Activated naive CD8-positive, alpha-beta T cell treated with anti-CD3 and anti-CD28 coated beads for 36 hours (primary cell): ENCODE measurements at places on chromosomes 1 and 21. TPM values are rescaled to one million over a fixed set of nuclear protein-coding genes. Genes with fewer than 3 reads are reported as not detected.

GRCh38 chr1:200693327-200693726, 23.6 kb upstream of the DDX59 start:
- no peak for DNase-seq
- H3K4me1 ChIP-seq: no peaks in the 10 kb centered on the region
- no peak overlapping the region for H3K27ac ChIP-seq

DNA sequence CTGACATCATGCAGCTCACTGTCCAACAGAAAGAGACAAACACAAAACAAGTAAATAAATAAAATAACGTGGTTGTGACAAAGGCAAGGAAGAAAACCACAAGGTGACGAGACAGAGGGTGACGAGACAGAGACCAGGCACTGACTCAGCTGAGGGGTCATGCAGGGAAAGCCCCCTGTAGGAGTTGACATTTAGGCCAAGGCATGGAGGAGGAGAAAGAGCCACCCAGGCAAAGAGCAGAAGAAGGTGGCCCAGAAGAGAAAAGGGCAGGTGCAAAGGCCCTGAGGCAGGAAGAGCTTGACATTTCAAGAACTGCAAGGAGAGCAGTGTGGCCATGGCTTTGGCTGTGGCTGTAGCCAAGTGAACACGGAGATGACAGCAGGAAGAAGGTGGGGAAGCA, 65.1 kb upstream of the ID3 start:
- no peaks in the 10 kb centered on the region for H3K27me3 ChIP-seq
- H3K36me3 ChIP-seq: peaks cover 12% of the 10 kb centered on the region
- peak overlapping the region; percentile 35 for H3K4me3 ChIP-seq
- H3K4me1 ChIP-seq: peaks cover 64% of the 10 kb centered on the region

- H3K36me3 ChIP-seq: peaks cover 3% of the 10 kb centered on the region
- H3K27me3 ChIP-seq: peaks cover 15% of the 10 kb centered on the region
- peaks cover 6% of the 10 kb centered on the region for H3K4me1 ChIP-seq
- no peak within 1 kb of the TSS for H3K27ac ChIP-seq
- DNase-seq: peak; percentile 54
Measured at GRCh38 chr1:44842862-44843655, at the start of gene PTCH2. Gene PTCH2 (minus strand): TSS chr1:44843253. CDS start chr1:44842932, 321 bp downstream.

- no peaks in the 10 kb centered on the region for H3K36me3 ChIP-seq
- no peaks in the 10 kb centered on the region for H3K4me1 ChIP-seq
- H3K27ac ChIP-seq: no peak overlapping the region
- no peak for DNase-seq
- H3K4me3 ChIP-seq: no peak overlapping the region
Measured at GRCh38 chr1:118396279-118396678, 211.3 kb upstream of the SPAG17 start.

DNA sequence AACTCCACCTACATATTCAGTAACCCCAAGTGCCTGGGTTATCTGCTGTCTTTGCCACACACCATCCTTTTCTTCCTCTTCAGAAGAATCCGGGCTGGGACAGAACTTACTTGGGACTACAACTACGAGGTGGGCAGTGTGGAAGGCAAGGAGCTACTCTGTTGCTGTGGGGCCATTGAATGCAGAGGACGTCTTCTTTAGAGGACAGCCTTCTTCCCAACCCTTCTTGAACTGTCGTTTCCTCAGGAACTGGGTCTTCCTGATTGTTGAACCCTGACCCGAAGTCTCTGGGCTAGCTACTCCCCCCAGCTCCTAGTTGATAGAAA, 10.5 kb downstream of the CERS2 start:
- peaks cover 51% of the 10 kb centered on the region for H3K36me3 ChIP-seq
- no peak for DNase-seq
- peak overlapping the region; percentile 7 for H3K27ac ChIP-seq
- H3K4me3 ChIP-seq: no peak overlapping the region
- no peaks in the 10 kb centered on the region for H3K27me3 ChIP-seq

The FGR gene
- 0.35 TPM for total RNA-seq

- peak overlapping the region; percentile 13 for H3K27ac ChIP-seq
- no peaks in the 10 kb centered on the region for H3K36me3 ChIP-seq
- no peak overlapping the region for H3K4me3 ChIP-seq
- peaks cover 9% of the 10 kb centered on the region for H3K4me1 ChIP-seq
- DNase-seq: no peak
Measured at GRCh38 chr1:46205791-46206190, 2.7 kb downstream of the LURAP1 start.

GRCh38 chr1:48735796-48736195, 40.9 kb downstream of the BEND5 start:
- no peak for DNase-seq
- no peaks in the 10 kb centered on the region for H3K27me3 ChIP-seq
- H3K27ac ChIP-seq: no peak overlapping the region
- peaks cover 42% of the 10 kb centered on the region for H3K36me3 ChIP-seq
- no peak overlapping the region for H3K4me3 ChIP-seq

The RAB4A gene
- total RNA-seq: 36.9 TPM

DNA sequence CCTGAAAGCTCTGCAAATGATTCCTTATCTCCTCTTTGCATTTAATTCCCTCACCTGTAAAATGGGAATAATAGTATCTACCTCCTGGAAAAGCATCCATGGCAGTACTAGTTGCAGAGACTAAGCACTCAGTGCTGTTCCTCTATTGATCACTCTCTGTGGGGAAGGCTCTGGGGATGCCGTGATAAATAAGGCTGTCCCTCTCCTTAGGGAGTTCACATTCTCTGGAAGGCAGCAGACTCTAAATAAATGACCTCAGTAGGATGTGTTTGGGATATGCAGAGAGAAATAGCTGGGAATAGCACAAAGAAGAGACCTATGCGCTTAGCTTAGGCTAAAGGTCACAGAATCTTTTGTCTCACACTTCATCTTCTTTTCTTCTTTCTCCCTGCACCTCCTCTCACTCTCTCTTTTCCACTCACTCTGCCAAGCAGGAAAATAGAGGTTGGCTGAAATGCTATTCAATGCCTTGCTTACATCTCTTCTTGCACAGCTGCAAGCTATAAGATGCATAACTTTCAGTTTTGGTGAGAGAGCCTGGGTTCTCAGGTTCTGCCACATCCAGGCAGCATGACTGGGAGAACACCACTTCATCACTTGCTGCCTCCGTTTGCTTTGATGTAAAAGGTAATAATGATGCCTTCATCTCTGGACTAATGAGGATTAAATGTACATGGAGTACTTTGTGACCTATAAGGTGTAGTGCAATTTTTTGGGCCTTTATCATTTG, 101.5 kb downstream of the LMX1A start:
- H3K4me1 ChIP-seq: no peaks in the 10 kb centered on the region
- H3K27ac ChIP-seq: no peak overlapping the region
- no peak for DNase-seq
- peaks cover 18% of the 10 kb centered on the region for H3K27me3 ChIP-seq
- H3K36me3 ChIP-seq: no peaks in the 10 kb centered on the region

DNA sequence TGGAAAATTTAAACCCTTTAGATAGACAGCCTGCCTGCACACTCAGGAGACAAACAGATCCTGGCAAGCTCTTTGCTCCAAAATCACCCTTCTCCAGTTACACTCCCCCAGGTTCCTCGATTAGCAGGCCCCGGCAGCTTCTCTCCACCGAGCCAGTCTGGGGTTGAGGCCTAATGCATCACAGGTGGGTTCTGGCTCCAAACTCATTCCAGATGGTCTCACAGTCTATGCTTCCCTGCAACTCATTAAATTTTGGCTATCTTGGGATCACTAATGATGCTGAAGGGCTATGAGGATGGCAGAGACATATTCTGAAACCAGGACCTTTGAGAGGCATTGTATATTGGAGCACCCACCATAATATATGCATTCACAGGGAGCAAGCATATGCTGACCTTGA, 559.8 kb upstream of the USP24 start:
- no peak for DNase-seq
- H3K27me3 ChIP-seq: no peaks in the 10 kb centered on the region
- no peaks in the 10 kb centered on the region for H3K4me1 ChIP-seq
- no peaks in the 10 kb centered on the region for H3K36me3 ChIP-seq

- no peaks in the 10 kb centered on the region for H3K36me3 ChIP-seq
- no peak overlapping the region for H3K4me3 ChIP-seq
- no peak for DNase-seq
- no peak overlapping the region for H3K27ac ChIP-seq
- no peaks in the 10 kb centered on the region for H3K27me3 ChIP-seq
Measured at GRCh38 chr1:55781944-55782482, 566.8 kb upstream of the USP24 start.

GRCh38 chr1:34186741-34187494, 10.2 kb downstream of the C1orf94 start:
- no peak overlapping the region for H3K27ac ChIP-seq
- no peak overlapping the region for H3K4me3 ChIP-seq
- H3K36me3 ChIP-seq: no peaks in the 10 kb centered on the region
- H3K27me3 ChIP-seq: peaks cover 43% of the 10 kb centered on the region

- DNase-seq: no peak
- H3K36me3 ChIP-seq: no peaks in the 10 kb centered on the region
- no peaks in the 10 kb centered on the region for H3K27me3 ChIP-seq
- no peak overlapping the region for H3K27ac ChIP-seq
- H3K4me3 ChIP-seq: no peak overlapping the region
Measured at GRCh38 chr1:230743899-230744298, 3.3 kb upstream of the CAPN9 start.

DNA sequence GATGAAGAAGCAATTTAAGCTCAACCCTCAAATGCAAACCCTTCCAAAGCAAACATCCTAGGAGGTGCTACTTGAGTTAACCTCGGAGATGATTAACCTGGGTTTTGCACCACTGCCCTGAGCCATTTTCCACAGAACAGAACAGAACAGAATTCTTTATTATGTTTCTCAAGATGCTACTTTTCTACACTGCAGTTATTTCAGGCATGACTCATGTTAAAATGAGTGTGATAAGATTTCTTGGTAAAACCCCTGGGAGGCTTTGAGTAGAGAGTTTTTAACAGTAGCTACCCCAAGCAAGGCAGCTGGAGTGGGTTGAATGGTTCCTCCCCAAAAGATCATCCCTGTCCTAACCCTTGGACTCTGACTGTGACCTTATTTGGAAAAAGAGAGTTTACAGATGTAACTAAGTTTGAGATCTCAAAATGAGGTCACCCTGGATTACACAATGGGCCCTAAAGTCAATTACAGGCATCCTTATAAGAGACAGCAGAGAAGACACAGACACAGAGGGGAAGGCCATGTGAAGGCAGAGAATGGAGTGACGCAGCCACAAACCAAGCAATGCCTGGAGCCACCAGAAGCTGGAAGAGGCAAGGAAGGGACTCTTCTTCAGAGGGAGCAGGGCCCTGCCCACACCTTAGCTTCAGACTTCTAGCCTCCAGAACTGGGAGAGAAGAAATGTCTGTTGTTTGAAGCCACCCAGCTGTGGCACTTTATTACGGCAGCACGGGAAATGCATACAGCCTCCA, 153.4 kb downstream of the ETS2 start:
- H3K27ac ChIP-seq: peak overlapping the region; percentile 73
- H3K27me3 ChIP-seq: peaks cover 3% of the 10 kb centered on the region
- no peak overlapping the region for H3K4me3 ChIP-seq
- peaks cover 6% of the 10 kb centered on the region for H3K4me1 ChIP-seq
- DNase-seq: no peak

The EIF3I gene
- total RNA-seq: 389 TPM

The CFAP45 gene
- total RNA-seq: 0.78 TPM

The APCS gene
- total RNA-seq: not detected

- H3K4me1 ChIP-seq: peaks cover 6% of the 10 kb centered on the region
- peaks cover 5% of the 10 kb centered on the region for H3K27me3 ChIP-seq
- no peak overlapping the region for H3K27ac ChIP-seq
- no peaks in the 10 kb centered on the region for H3K36me3 ChIP-seq
- DNase-seq: no peak
- H3K4me3 ChIP-seq: no peak overlapping the region
Measured at GRCh38 chr1:214471458-214471857, 79.9 kb downstream of the PTPN14 start.

DNA sequence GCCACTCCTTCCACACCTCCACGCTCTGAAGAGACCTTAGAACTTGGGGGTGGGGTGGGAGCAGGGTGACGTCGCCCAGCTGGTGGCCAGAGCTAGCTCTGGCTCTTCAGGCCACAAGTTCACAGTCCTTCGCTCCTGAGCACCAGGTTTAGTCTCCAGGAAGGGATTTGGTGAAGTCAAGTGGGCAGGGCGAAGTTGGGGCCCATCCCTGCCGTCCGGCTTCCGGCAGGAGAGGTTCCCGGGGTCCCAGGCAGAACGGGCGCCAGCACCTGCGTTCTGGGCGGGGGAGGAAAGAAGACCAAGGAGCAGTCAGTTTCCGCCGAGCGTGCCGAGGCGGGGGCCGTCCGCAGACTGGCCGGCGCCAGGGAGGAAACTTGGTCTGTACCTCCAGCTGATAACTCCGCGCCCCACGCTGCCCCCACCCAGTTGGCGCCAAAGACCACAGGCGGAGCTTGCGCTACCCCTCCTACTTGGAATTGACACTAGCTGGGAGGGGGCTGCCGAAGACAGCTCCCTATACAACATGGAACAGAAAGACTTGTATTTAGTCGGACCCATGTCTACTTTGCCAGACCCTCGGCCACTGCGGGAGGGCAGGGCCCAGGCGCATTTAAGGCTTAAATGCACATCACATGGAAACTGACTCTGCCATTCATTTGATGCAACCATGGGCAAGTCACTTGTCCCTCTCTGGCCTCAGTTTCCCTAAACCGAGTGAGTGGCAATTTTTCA, 995 bp downstream of the ID3 start:
- H3K4me3 ChIP-seq: peak overlapping the region; percentile 77
- peak; percentile 61 for DNase-seq
- H3K27ac ChIP-seq: peak overlapping the region; percentile 88
- H3K36me3 ChIP-seq: peaks cover 20% of the 10 kb centered on the region
- H3K27me3 ChIP-seq: no peaks in the 10 kb centered on the region
- peaks cover 64% of the 10 kb centered on the region for H3K4me1 ChIP-seq

The GBP3 gene
- 9.7 TPM for total RNA-seq

- no peaks in the 10 kb centered on the region for H3K36me3 ChIP-seq
- no peak overlapping the region for H3K4me3 ChIP-seq
- no peak overlapping the region for H3K27ac ChIP-seq
- no peaks in the 10 kb centered on the region for H3K27me3 ChIP-seq
- H3K4me1 ChIP-seq: no peaks in the 10 kb centered on the region
Measured at GRCh38 chr1:202074985-202075384, 47.7 kb upstream of the GPR37L1 start.

DNA sequence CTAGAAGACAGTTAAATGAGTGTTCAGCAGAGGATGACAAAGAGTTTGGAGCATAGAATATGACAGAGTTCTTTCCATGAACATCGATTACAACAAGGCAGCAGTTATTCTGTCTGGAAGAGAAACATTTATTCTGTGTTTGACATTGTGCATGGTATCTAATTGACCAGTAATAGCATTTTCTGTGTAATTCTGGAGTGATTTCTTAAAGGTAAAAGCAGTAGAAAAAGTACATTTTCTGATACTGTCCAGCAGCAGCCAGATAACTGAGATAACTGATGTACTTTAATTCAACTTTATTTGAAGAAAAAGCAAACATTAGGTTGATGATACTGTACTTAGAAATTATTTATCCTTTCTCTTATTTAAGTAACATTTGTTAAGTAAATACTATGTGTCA, 497.1 kb downstream of the AGBL4 start:
- DNase-seq: no peak
- no peak overlapping the region for H3K4me3 ChIP-seq
- H3K36me3 ChIP-seq: no peaks in the 10 kb centered on the region
- H3K27me3 ChIP-seq: no peaks in the 10 kb centered on the region
- no peaks in the 10 kb centered on the region for H3K4me1 ChIP-seq
- H3K27ac ChIP-seq: no peak overlapping the region

GRCh38 chr1:213423041-213423440, 372.0 kb downstream of the RPS6KC1 start:
- no peak for DNase-seq
- H3K36me3 ChIP-seq: no peaks in the 10 kb centered on the region
- H3K27ac ChIP-seq: no peak overlapping the region
- H3K4me1 ChIP-seq: no peaks in the 10 kb centered on the region
- peaks cover 5% of the 10 kb centered on the region for H3K27me3 ChIP-seq
